AG09309 (cell line): ENCODE measurements at places on chromosomes 1 and 21.

DNA sequence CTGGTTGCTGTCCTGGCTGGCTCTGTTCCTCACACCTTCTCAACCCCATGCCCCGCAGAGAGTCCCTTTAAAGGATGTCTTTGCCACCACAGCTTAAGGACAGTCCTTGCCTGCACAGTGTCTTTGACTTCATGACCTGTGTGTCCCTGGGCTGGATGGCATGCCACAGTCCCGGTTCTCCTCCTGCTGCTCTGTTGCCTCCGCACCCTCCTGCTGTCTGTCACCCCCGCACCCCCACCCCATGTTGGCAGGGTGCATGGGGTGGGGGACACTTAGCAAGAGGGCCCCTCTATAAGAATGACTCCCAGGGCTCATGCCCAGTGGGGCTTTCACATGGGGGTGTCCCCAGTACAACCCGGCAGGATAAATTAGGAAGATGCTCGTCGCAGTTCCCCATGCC lies 41.6 kb upstream of the PADI1 start:
- DNase-seq = no peak

DNA sequence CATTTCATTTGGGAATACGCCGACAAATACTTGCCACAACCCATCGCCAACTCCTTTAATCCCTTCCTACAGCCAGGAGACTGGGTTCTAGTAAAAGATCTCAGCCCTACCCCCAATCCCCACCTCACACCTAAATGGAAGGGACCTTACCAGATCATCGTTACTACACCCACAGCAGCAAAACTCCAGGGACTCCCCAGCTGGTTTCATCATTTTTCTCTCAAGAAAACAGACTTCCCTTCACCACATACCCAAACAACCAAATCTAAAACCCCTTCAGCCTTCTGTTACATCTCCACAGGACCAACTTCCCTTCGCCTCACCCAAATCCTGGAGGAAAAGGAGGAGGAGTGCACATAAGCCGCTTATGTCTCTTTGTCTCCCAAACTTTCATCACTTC lies 23.7 kb upstream of the SLC2A5 start:
- no peak for DNase-seq

DNA sequence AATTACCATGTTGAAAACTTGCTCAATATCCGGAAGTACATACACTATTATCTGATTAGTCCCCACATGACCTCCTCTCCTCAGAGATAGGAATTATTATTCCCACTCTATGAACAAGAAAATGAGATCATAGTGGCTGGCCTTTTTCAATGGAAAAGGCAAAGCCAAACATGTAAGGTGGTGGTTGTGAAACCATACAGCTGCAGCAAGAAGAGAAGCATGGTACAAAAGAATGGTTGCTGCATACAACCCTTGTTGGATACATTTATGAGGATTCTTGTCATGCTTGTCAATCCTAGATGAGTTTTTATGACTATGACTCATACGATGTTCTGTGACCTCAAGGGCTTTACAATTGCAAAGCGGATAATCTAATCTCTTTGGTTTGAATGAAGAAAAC lies 514.7 kb downstream of the PLPP3 start:
- DNase-seq = no peak

GRCh38 chr1:173201969-173202368 lies 5.2 kb downstream of the TNFSF4 start:
- no peak for DNase-seq

DNA sequence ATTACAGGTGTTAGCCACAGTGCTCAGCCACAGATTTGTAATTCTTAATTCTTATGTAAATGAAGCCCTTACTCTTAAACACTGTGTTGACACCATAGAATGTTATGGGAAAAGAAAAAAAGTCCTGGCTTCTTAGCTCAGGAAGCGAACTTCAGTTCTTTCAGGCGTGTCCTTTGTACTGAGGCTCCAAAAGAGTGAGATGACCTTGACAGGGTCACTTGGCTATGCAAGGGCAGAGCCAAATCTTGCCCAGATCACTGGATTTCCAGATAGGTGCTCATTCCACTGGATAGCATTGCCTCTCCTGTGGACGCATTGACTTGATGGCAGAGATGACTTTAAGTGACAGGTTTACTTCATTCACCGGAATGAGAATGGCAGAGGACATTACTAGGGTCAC lies 4.8 kb downstream of the NFYC start:
- DNase-seq = no peak

GRCh38 chr1:30379684-30380624 lies 343.4 kb downstream of the MATN1 start:
- DNase-seq = peak; percentile 31

- DNase-seq = no peak
Observed at GRCh38 chr21:35254765-35255138, 205.7 kb upstream of the RUNX1 start.

DNA sequence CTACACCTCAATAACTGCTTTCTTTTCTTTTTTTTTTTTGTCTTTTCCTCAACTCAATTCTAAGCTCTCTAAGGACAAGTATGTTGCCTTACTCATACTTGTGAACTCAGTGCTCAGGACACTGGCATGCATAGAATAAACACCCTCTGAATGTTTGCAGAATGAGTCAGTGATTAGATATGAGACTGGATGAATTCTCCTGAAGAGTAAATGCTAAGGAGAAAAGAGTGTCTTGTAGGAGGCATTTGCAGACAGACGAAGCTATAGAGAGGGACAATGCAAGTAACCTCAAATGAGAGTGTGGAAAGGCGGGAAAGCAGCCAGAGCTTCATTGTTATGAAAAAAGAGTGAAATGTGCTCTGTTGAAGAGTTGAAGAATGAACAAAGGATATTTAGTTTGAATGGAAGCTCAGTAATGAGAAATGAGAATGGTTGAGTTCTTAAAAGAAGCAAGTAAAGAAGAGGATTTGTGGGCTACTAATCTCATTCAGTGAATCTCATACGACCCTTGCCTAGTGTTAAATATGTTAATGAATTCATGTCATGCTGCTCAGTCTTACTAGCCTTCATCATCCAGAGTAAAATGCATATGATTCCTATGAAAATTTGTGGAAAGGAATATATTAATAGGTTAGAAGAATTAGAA lies 166.1 kb upstream of the DPYD start:
- DNase-seq = peak; percentile 91

- no peak for DNase-seq
Observed at GRCh38 chr1:43441166-43441893, 12.4 kb downstream of the HYI start.

DNA sequence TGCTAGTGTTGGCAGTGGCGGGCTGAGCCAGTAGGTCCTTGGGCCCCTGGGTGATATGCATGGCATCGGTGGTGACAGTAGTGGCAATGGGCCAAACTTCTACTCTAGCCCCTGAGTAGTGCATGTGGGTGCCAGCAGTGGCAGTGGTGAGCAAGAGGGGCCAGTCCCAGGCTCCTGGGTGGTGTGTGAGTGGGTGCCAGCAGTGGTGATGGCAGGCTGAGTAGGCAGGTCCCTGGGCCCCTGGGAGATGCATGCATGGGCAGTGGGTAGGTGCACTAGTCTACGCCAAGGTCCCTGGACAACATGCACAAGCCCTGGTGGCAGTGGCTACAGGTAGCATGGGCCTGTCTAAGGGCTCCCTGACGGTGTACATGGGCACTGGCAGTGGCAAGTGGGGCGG lies 24.6 kb upstream of the TTC22 start:
- DNase-seq = no peak

GRCh38 chr1:241842565-241842964 lies 5.4 kb upstream of the EXO1 start:
- no peak for DNase-seq

- no peak for DNase-seq
Observed at GRCh38 chr1:31064718-31065309, 703 bp downstream of the PUM1 start.

DNA sequence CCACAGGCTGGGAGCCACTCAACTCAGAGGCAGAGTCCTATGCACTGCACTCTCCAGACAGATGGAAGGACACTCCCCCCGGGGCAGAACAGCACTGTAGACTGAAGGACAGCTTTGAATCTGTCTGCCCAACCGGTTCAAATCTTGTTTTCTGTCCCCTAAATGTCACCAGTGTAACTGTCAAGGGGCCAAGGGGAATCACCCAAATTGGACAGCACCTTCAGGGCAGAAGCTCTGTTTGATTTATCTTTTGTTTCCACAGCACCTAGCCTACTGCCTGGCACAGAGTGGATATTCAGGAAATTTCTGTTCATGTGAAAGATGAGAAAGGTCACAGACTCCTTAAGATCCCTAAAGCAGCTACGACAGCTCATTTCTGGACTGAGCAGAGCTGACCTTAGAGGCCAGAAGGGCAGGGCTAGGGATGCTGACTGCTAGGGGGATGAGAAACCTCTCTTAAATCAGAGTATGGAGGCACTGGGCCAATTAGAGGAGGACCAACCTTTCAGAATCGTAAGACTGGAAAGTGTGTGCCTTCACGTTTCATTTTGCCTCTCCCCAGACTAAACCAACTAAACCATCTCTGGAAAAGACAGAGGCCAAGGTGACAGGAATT lies 41.0 kb downstream of the ITPKB start:
- no peak for DNase-seq

- no peak for DNase-seq
Observed at GRCh38 chr1:156488566-156489165, 11.9 kb downstream of the MEF2D start.

GRCh38 chr1:43300378-43301094 lies at the start of gene TIE1:
TSS of gene TIE1 (plus strand) at chr1:43300982. CDS start at chr1:43301072, 90 bp downstream.
- DNase-seq = no peak

DNA sequence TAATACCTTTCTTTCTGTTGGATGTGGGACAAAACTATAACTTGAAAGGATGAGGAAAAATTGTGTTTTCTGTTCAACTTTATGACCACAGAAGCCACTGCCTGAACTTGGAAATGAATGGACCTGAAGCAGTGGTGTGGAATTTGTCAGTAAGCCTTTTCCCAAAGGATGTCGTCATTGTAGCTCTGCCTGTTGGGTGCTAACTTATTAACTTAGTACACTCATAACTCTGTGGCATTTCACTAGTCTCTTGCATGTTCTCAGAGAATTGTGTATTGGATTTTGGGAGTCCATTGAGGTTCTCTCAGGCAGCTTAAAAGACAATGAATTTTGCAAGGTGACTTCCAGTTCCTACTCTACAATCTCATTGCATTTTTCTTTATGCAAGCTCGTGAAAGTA lies 49.6 kb downstream of the KCNK2 start:
- no peak for DNase-seq

DNA sequence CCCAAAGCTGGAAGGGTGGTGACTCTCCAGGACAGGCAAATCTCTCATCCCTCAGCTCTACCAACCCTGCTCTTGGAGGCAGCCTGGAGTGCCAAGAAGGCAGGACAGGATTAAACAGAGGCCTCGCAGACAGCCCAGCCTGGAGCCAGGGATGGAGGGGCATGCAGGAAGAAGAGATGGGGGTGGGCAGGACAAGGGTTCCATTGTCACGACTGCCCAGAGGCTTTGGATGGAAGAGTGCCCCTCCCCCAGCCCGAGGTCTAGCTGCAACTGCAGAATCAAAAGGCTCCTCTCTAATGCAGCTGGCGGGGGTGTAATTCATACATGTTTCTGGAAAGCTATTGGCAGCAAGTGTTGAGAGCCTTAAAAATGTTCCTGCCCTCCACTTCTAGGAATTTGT lies 8.8 kb downstream of the RAB7B start:
- no peak for DNase-seq

GRCh38 chr21:34223376-34223775 lies 140.4 kb upstream of the KCNE2 start:
- no peak for DNase-seq

DNA sequence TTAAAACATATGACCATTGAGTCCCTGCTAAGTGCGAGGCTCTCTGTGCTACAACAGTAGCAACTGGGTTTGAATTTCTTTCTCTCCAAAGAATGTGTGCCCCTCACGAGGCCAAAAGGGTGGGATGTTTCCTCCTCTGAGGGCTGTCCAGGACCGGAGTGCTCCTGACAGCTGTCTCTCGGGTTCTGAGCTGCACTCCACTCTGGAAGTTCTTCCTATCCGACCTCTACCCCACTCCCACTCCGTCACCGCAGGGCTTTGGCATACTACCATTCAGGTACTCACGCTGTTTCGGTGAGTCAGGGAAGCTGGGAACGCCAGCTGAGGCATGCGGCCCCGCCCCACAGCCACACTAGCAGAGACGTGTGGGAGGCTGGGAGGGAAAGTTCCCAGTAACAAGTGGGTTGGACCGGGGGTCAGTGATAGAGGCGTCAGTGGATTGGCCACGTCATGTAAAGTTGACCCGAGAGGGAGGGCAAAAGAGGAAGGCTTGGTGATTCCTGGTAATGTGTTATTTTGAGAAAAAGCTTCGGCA lies 705 bp upstream of the SLC50A1 start:
- DNase-seq = peak; percentile 79

DNA sequence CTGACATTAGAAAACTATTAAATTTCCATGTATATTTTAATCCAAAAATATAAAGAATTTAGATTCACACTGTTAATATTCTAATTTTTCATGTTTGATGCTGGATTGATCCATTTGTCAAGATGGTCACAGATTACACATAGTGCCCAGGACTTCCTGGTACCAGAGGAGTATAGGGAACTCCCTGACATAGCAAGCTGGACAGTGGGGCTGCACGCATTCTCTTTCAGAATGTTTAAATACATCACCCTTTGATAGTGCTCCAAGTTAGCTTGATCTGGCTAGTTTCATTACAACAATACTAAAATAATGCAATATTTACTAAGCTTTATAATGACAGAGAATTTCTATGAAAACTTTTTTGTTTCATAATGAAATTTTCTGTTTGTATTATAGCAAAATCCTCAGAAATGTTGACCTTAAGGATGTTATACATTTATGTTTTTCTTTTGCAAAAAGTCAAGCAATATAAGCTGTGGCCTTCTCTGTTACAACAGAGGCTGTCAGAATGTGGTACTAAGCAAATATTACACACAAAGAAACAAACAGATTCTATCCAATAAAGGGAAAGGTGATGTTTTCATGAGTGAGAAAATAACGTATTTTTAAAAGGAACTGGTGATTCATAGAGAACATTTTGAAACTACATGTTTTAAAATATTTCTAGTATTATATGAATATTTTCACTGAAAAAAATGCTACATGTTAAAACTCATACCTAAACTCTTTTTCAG lies 84.7 kb downstream of the SLC35F3 start:
- DNase-seq = no peak

DNA sequence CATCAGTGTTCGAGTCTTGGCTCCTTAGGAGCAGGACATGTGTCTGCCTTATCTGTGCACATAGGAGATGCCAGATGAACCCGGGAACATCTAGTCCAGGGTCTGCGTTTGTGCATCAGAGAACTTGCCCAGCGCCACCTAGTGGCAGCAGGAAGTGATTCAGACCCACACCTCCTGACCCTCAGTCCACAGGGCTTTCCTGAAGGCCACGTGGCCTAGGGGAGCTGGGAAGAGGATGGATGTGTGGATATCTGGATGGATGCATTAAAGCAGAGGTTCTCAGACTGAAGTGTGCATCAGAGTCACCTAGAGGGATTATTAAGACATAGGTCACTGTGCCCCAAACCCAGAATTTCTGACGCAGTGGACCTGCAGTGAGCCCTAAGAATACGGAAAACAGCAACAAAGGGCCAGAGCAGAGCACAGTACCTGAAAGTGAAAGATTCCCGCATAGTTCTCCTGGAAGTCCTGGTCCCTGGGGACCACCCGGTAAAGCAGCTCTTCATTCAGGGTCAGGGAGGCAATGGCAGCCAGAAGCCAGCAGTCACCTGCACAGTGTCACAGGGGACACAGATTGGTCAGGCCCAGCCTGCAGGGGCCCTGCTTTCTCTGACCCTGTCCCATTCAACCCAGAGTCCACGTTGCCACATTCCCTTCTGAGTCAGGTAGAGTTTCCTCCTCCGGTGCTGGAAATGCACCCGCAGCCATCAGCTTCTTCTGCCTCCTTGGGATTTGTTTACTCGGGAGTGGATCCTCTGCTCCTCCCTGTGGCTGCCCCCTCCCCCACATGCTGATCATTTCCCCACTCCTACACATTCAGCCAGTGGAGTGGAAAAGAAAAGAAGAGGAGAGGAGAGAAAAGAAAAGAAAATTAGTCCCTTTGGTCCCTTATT lies 37.0 kb downstream of the CAPN8 start:
- DNase-seq = peak; percentile 1
